ENCODE measurements at places on chromosomes 1 and 21.

DNA sequence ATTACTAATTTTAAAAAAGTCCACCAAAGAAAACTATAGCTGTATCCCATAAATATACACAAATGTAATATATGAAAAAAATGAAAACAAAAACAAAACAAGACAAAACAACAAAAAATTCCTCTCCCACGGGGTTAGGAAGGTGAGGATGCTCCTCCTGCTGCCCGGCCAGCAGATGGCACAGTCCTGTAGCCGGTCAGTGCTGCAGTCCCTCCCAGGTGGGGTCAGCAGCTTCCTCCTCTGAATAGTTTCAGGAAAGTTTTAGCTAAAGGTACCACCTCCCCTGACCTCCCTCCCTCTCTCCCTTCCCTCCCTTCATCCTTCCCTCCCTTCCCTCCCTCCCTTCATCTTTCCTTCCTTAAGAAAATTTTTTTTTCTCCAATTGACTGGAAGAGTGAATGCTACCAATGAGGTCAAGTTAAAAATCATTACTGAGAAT, 67.8 kb upstream of the BCL10 start:
- no peak for DNase-seq

GRCh38 chr1:192453360-192453992, 122.1 kb upstream of the RGS1 start:
- DNase-seq: no peak

GRCh38 chr1:159786465-159786864, 5.7 kb downstream of the DUSP23 start:
- DNase-seq: no peak

DNA sequence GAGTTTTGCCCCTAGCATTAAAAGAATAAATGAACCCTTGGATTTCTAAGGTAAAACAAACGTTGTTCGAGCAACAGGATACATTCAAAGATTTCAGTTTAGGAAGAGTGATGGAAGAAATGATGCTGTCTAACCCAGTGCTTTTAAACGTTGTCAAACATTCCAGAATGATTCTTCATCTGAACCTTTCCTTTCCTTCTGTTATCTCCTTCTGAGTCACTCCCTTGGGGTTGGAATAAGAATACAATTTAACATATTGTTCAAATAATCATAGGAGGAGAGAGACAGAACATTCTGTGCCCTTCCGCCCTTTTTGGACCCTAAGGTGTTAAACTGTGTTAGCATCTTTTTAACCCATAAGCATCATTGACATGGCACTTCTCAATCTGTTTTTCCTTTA, 61.1 kb upstream of the RCOR3 start:
- no peak for DNase-seq

- no peak for DNase-seq
Measured at GRCh38 chr1:168725831-168726230, 3.2 kb downstream of the DPT start.
